ENCODE measurements at places on chromosomes 3 and 15. TPM values are rescaled to one million over a fixed set of nuclear protein-coding genes. Genes with fewer than 3 reads are reported as not detected.

GOLGA8T gene
- not detected for total RNA-seq

GOLGA8S gene
- not detected for total RNA-seq

CKMT1B gene
- total RNA-seq: not detected

AMIGO3 gene
- 0.98 TPM for total RNA-seq

KY gene
- total RNA-seq: not detected

CNTN4 gene
- total RNA-seq: 0.33 TPM

FAM3D gene
- total RNA-seq: not detected

CYP1A2 gene
- not detected for total RNA-seq

ATP13A5 gene
- not detected for total RNA-seq
